ENCODE measurements at places on chromosomes 3 and 15.

DNA sequence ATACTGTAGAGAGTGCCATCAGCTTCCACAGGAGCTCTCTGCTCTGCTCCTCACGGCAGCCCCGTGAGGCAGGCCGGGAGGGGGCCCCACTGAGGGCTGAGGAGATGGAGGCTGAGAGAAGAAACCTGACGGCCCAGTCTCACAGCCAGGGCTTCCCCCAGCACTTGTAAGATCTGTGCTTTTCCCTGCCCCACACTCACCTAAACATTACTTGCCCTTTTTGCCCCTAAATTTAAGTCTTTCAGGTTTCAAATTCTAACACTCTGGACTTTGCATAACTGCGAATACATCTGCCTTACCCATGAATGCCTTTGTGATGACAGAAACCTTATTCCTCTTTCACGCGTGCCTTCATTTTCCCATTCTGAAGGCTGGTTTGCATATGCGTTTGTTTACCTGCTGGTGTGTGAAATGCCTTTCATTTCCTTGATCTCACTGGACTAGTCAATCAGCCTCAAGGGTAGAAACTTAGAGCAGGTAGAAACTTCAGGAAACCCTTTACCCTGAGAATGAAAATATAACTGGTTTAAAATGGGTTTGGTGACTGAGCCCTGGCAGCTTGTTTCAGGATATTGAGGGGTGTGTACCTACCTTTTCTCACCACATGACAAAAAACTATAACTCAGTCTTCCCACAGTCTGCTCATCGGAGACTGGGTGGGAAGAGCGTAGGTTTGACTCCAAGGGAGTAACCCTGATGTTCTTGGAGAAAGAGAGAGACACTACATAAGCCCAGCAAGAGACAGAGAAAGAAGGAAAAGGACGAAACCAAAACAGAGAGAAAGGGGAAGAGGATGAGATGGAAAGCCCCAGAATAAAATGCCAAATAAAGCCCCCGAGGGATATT is 20.1 kb downstream of the SLC12A8 start:
- DNase-seq, result no peak

DNA sequence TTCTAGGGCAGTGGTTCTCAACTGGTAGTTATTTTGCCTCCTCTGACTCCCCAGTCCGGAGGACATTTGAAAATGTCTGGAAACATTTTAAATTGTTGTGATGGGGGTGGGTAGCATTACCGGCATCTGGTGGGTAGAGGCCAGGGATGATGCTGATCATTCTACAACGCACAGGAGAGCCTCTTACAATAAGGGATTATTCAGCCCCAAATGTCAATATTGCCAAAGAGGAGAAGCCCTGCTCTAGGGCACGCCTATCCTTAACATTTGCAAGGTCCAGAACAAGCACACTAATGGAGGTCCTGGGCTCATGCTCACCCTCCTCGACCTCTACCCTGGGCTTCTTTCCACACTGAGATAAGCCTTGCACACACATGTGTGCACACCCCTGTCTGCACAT is 106.4 kb downstream of the MINAR1 start:
- DNase-seq, result no peak

GRCh38 chr3:135922903-135923250 is 42.7 kb upstream of the PPP2R3A start:
- DNase-seq, result no peak

DNA sequence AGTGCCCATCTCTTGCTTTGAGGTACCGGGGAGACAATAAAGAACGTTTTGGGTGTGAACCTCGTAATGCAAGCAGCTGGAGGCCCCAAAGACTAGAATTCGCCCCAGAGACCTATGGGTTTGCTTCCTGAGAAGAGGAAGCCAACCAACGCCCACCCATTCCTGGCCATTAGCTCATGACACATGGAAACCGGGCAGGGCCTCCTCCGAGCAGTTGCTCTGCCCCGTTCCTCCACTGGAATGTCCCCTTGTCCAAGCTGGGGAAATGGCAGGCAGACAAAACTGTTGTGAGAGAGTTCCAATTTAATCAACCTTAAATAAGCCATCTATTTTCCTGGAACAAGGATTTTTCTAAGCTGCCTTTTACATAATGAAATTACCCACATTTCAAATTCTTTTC is 250.9 kb upstream of the IGF1R start:
- DNase-seq, result no peak
